ENCODE measurements at places on chromosomes 6 and 20.

GRCh38 chr6:106324726-106325335 is 729 bp downstream of the ATG5 start:
- DNase-seq: no peak

DNA sequence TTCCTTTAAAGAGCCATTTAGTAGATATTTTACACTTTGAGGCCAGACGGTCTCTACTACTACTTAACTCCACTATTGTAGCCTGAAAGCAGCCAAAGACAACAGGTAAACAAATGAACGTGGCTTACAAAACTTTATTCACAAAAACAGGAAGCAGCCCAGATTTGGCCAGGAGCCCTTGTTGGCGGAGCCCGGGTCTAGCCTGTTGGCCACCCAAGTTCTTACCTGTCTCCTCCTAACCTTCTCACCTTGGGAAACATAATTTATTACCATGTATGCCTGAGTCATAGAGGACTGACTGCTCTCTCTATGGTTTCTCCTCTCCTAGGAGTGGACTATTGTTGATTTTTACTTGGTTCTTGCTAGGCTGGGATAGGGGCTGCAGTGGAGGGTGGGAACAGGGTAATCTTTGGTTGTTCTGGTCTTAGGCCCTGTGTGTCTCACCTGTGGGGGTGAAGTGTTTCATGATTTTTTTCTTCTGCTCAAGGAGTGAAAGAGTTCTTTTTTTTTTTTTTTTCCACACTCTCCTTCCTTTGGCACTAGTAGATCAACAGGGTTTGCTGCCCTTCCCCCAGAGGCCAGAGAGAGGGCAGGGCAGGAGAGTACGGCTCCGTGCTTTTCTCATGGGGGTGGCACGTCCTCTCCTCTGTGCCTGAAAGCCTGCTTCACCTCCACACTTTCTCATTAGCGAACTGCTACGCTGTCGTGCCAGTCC is 90.0 kb downstream of the RPP40 start:
- no peak for DNase-seq

DNA sequence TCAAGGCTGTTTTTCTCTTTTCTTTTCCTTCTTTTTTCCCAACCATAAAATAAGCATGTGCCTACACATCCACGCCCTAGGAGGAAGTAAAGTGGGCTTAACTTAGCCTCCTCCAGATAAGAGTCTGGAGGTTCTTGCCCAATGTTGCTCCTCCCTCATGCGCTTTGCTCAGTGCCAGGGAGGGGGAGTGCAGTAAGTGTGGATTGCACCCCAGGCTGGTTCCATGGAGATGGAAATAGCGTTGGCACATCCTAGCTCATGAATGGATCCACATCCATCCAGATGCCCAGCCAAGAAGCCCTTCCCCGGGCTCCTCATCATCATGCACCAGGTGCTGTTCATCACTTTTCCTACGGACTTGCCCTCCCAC is 58.2 kb downstream of the NEDD9 start:
- no peak for DNase-seq

- DNase-seq: no peak
Observed at GRCh38 chr6:117298941-117299340, 33.6 kb downstream of the VGLL2 start.

GRCh38 chr6:62391358-62391757 is 105.3 kb upstream of the KHDRBS2 start:
- DNase-seq: no peak
